ENCODE measurements at places on chromosomes 13 and 19. TPM values are rescaled to one million over a fixed set of nuclear protein-coding genes. Genes with fewer than 3 reads are reported as not detected.

The ZSCAN4 gene
- not detected for total RNA-seq

The LILRA2 gene
- total RNA-seq = 1.5 TPM

The ZNF223 gene
- total RNA-seq = 6.5 TPM

The NKPD1 gene
- total RNA-seq = not detected

The ATP8A2 gene
- 0.64 TPM for total RNA-seq

The FUT3 gene
- 222 TPM for total RNA-seq

The PEAK3 gene
- 0.27 TPM for total RNA-seq

The DKKL1 gene
- 2.2 TPM for total RNA-seq

The CRX gene
- total RNA-seq = not detected

The PRODH2 gene
- not detected for total RNA-seq

The FCHO1 gene
- 0.60 TPM for total RNA-seq

The FCAR gene
- not detected for total RNA-seq

The GNA15 gene
- total RNA-seq = not detected

The SPACA4 gene
- total RNA-seq = not detected

The GAS6 gene
- 172 TPM for total RNA-seq

The SIGLEC8 gene
- not detected for total RNA-seq

The ZNF844 gene
- 14.3 TPM for total RNA-seq

The VSTM1 gene
- not detected for total RNA-seq

The ANKRD10 gene
- 240 TPM for total RNA-seq

The HRC gene
- total RNA-seq = not detected

The ZNF541 gene
- not detected for total RNA-seq

The TMC4 gene
- total RNA-seq = 186 TPM

The TMIGD2 gene
- total RNA-seq = not detected

The KCNN1 gene
- not detected for total RNA-seq

The IL11 gene
- total RNA-seq = not detected

The IQCN gene
- total RNA-seq = 13.5 TPM

The SHANK1 gene
- not detected for total RNA-seq

The NALCN gene
- not detected for total RNA-seq

The PRR36 gene
- not detected for total RNA-seq

The PEX11G gene
- 14.5 TPM for total RNA-seq

The KLK8 gene
- total RNA-seq = not detected

The IZUMO2 gene
- not detected for total RNA-seq

The COMMD6 gene
- total RNA-seq = 45.1 TPM

The PTGER1 gene
- not detected for total RNA-seq

The WDR87 gene
- not detected for total RNA-seq

The VSTM2B gene
- total RNA-seq = not detected

The SLC7A9 gene
- total RNA-seq = not detected

The CGB5 gene
- not detected for total RNA-seq

The TUBA3C gene
- total RNA-seq = not detected

The ZNF613 gene
- 24.9 TPM for total RNA-seq

The CASP14 gene
- not detected for total RNA-seq

The PDX1 gene
- total RNA-seq = not detected

The EFNA2 gene
- 30.5 TPM for total RNA-seq

The FPR2 gene
- total RNA-seq = not detected

The DACT3 gene
- 9.4 TPM for total RNA-seq

The PHF11 gene
- 4.2 TPM for total RNA-seq

The TTC9B gene
- not detected for total RNA-seq

The LRRC8E gene
- total RNA-seq = not detected

The ACP7 gene
- total RNA-seq = not detected

All from transverse colon (tissue), 4 donors.